ENCODE measurements at places on chromosomes 11 and 22.

DNA sequence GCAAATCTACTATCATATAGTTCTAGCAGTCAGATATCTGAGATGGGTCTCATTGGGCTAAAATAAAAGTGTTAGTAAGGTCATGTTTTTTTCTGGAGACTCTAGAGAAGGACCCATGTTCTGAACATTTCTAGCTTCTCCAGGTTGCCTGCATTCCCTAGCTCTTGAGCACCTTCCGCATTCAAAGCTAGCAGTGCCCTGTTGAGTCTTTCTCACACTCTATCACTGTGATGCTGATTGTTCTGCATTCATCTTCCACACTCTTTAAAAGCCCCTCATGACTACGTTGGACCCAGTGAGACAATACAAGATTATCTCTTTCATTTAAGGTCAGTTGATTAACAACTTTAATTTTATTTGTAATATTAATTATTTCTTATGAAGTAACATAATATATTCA is 433.3 kb upstream of the CHORDC1 start:
- no peak for DNase-seq

GRCh38 chr22:37270928-37271650 is 11.2 kb upstream of the CYTH4 start:
- DNase-seq: no peak

GRCh38 chr22:45019861-45020655 is 10.3 kb upstream of the PHF21B start:
- DNase-seq: no peak

DNA sequence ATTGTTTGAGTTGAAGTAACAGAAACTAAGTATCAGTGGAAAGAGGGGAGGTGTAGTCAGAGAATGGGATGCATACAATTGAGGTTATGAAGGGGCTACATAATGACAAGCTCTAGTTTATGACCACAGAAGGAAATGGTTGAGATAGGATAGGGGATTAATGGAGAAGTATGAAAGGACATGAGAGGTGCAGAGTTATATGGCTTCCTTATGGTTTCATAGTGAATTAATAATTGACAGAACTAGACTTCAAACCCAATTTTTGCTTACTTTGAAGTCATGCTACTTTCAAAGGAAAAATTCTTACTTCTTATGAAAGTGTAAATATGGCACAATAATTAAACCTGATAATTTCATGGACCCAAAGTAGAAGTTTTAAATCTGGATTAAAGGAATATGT is 340.3 kb upstream of the LRRC4C start:
- no peak for DNase-seq

DNA sequence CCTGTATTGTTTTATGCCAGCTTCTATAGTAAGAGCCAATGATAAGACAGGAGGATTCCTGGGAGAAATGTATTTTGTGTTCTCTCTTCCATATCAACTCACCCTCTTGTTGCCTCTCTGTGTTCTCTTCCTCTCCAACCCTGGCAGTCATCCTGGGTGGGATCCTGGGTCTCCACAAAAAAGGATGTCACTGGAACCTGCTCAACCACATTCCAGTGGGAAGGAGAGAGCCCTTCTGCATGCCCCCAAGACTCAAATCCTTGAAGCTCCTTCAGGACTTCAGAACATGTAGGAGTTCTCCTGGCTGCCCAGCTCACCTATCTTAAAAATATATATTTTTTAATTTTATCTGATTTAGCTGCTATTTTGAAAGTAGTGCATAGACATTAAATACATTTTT is 26.1 kb downstream of the APOL6 start:
- no peak for DNase-seq

DNA sequence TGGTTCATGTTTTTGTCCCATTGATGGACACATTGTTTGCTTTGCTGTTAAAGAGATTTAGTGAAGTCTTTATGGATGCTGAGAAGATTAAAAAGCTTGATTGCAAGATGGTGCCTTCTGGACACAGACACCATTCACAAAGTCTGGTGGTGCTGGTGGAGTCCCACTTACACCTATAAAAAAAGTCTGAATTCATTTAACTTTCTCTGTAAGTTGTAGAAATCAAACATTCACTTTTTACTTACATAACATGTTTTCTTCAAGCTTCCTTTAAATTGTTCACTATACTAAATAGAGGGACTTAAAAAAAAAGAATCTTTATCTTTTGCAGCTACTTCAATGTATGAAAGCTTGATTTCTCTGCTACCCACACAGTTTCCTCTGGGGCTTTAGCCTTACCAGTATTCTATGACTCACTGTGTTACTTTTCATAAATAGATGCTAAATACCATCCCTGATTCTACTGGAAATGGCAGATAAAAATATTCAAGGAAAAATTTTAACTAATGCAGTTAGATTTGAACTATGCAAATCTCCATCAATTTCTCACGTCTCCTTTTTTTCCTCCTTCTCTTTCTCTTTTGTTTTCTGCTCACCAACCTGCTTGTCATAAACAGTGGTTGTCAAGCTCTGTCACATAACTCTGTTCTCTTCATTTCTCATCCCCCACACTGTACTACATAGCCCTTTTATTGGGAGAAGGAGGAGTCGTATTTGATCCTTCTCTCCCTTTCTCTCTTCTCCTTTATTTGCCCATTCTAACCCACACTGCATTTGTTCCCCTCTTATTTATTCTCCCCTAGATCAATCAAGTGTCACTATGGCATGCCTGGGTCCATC is 89.7 kb downstream of the FAM76B start:
- DNase-seq: no peak

- no peak for DNase-seq
These were observed 53.0 kb downstream of the CWC15 start for GRCh38 chr11:94920311-94920710.

DNA sequence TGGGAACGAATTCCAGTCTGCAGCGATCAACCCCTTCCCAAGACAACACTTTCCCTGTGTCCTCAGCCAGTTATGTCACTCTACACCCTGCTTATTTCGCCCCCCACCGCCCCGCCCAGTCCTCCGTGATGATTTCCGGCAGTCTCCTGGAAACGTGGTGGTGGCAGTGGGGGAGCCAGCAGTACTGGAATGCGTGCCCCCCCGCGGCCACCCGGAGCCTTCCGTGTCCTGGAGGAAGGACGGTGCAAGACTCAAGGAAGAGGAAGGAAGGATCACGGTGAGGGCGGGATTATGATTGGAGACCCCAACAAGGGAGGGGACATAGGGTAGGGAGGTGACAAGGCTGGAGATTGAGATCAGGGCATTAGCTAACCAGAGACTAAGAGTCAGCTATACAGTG is 4.1 kb downstream of the ROBO3 start:
- DNase-seq: no peak

DNA sequence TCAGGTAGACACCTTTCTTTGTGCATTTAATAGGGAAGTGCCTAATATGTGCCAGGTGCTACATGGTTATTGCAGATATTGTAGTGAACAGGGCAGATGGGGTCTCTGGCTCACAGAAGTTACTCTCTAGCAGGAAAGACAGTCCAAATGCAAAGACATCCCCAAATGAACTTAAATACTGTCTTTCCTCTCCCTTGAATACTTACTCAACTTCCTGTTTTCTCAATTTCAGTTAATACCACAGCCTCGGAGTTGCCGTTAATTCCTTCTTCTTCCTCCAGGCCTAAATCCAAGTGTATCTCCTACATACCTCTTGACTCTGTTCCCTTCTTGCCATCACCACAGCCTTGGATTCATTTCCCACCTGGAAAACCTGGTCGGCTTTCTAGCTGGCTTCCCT is 134.3 kb upstream of the SESN3 start:
- no peak for DNase-seq

GRCh38 chr11:41039592-41039991 is 419.9 kb downstream of the LRRC4C start:
- DNase-seq: no peak

- no peak for DNase-seq
These were observed 187.5 kb downstream of the SHANK2 start for GRCh38 chr11:71064702-71065515.
